ENCODE measurements at places on chromosomes 6 and 20.

DNA sequence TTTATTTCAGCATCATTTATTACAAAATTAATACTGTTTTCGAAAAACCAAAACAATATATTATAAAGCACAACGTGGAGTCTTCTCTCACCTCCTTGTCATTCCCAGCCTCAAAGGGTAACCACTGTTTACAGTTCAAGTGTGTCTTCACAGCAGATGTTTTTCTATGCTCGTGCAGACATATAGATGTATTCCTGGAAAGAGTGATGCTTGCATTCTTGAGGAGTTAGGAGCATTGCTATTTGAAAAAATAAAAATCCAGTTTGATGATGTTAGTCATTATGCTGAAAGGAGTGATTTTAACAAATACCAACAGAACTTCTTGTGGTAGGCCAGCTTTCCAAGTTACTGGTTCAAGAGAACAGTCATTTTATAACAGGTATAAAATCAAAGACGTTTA is 234.9 kb downstream of the BCKDHB start:
- no peak for DNase-seq

DNA sequence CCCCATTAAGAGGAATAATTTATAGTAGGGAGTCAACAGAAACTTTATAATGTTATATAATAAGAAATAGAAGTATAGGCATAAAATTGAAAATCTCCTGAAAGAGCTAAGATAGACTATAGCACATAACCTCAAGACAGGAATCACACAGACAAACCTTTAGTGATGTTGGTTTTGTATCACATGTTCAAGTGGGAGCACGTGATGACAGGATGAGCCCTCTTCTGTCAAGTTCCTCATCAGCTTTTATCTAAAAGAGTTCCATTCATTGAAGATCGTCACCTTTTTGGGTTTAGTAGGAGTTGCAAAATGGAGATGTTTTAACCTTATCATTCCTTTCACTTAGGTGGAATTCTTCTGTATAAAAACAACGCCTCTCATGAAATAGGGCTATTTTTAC is 127.0 kb downstream of the MCHR2 start:
- DNase-seq: no peak

DNA sequence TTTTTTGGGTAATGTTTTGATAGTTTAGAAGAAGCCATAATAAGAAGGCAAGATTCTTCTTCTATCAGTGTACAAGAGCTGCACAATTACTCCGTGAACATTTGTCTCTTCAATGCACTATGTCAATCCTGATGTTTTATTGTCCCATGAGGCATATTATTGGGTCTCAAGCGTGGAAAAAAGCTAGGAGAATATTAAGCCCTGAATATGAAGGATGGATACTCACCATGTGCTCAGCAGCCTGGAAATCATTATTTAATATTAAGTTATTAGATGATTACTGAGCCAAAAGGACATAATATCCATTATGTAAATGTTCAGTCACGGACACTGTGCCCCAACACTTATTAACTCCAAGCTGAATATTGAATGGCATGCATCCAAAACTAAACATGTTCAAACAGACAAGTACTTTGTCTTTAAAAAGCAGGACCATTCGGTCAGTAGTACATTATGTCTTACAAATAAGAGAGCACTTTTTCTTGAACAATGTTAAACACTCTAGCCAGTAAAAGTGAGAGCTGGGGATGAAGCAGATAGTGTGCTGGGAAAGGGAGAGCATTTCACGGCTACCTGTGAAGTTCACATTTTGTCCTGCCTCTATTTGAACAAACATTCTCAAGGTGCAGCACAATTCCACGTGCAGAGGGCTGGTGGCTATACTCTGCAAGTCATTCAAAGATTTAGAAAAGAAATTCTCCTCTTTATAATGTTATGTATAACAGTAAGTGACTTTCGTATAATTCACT is 70.6 kb upstream of the CNR1 start:
- DNase-seq: no peak

- no peak for DNase-seq
Measured at GRCh38 chr20:10637031-10637559, 36.7 kb downstream of the JAG1 start.

- no peak for DNase-seq
Measured at GRCh38 chr6:129662980-129663431, 47.0 kb downstream of the ARHGAP18 start.
